RWPE1 (cell line): ENCODE measurements at places on chromosomes 7 and 10.

GRCh38 chr10:13890233-13891127, 303.7 kb downstream of the PRPF18 start:
- no peak for DNase-seq

- no peak for DNase-seq
Measured at GRCh38 chr10:63770523-63770922, 249.3 kb downstream of the REEP3 start.

- DNase-seq = peak; percentile 74
Measured at GRCh38 chr10:89861584-89862301, 160.4 kb downstream of the KIF20B start.

GRCh38 chr10:5490032-5490431, 9.3 kb downstream of the CALML5 start:
- DNase-seq = no peak

DNA sequence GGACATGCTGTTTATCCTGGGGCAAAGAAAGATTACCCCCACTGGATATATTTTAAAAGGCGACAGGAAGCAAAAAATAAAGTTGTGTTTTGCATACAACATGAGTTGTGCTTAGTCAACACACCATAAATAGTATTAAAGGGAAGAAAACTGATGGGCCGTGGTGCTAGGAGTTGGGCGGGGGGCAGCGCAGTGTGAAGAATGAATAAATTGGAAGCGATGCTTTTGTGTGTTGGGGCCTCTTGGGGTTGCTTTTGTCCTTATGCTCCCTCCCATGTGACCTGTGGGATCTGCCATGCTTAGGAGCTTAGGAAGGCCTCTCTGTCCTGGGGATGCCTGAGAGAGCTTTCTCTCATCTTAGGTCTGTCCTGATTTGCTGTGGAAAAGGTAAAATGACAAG, 35.0 kb upstream of the AGR3 start:
- no peak for DNase-seq

DNA sequence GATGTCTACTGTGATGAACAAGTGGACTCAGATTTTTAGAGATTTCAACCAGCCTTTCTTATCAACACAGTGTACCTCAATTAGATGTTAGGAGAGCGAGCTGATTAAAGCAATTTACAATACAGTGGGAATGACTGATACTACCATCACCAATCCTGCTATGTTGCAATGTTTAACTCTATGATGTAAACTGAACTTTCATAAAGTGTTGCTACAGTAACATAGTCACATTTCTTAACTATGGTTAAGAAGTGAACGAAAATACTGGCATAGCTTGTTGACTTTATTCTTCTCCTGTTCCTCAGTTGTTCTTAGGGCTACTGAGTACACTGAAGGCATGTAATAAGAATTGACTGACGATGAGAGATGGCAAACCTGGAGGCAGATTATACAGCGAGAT, 139.8 kb downstream of the MYOF start:
- no peak for DNase-seq

- peak; percentile 62 for DNase-seq
Measured at GRCh38 chr7:65307651-65308299, 65.9 kb upstream of the ZNF92 start.

GRCh38 chr10:44958898-44959246, 730 bp upstream of the RASSF4 start:
- DNase-seq = no peak

GRCh38 chr10:130202984-130203621, 66.9 kb downstream of the GLRX3 start:
- DNase-seq = no peak

GRCh38 chr10:64101606-64102263, 580.5 kb downstream of the REEP3 start:
- no peak for DNase-seq

DNA sequence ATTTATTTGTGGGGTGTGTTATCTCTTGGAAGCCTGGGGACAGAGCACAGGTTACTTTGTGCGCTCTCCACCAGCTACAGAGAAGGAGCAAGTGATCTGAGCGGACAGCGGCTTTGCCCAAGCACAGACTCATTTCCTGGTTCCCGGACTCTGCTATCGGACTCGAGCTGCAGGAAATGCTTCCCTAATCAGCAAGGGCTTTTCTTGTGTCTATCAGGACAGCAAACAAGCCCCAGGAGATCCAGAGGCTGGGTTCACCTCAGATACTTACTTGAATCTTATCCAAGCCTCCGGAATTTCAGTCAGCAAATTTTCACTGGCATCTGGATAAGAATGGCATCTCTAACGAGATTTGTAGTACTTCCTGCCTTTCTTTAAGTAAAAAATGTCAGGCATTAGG, 27.8 kb downstream of the MRC1 start:
- no peak for DNase-seq

DNA sequence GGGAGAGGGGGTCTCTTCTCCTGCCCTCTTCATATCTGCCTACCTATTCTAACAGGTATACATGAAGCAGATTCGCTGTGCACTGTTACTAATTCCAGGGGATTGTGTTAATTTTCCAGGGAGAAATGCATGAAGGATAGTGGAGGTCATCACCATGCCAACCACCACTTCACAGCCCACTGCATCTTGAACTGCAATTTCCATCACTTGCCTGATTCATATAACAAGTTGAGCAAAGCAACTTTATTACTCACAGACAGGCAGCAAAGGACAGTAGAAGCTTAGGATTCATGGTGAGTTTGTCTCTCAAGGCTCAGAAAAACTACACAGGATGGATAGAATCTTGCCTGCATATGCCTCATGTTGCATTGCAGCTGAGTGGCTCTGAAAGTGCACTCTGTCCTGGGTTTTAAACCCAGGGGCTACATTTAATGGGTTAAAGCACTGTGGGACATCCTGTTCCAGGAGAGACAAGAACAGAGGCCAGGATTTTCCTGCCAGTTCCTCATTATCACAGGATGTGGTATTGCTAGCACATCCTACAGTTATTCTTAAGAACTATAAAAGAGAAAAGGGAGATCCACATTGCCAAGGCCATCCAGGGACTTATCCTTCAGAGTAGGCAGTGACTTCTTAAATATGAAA, 136.9 kb upstream of the PRSS1 start:
- no peak for DNase-seq

DNA sequence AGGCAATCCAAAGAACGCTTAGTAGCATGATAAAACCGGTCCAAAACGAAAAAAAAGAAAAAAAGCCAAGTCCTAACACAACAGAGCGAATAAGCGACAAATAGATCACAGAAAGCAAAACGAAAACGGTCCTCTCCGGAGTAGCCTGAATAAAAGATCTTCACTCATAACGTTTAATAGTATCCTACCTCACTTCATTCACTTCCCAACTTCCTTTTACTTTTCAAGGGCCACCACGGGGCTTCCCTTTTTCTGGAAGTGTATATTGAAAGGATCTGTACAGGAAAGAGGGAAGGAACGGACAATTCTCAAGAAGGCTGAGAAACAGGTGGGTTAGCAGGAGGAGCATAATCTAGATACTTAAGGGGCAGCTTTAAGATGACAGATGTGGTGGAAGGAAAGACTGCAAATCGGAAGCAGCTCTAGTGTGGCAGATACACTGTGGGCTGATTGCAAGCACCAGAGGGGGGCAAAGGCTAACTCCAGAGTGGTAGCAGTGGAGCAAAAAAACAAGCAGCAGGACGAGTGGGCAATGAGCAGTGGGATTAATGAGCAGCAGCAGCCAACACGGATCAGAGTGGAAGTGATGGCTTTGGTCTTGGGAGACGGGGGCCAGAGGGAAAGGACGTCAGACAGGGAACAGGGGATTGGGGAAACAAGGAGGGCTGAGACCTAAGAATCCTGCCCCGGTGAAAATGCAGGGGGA, 866 bp downstream of the CNOT4 start:
- DNase-seq = peak; percentile 14

- no peak for DNase-seq
Measured at GRCh38 chr7:139914306-139915267, 85.5 kb downstream of the TBXAS1 start.

- peak; percentile 7 for DNase-seq
Measured at GRCh38 chr7:158353606-158354570, 233.7 kb downstream of the PTPRN2 start.

GRCh38 chr10:1399431-1400100, 337.8 kb downstream of the ADARB2 start:
- DNase-seq = no peak

- no peak for DNase-seq
Measured at GRCh38 chr7:100875356-100875751, 451 bp downstream of the SRRT start.

DNA sequence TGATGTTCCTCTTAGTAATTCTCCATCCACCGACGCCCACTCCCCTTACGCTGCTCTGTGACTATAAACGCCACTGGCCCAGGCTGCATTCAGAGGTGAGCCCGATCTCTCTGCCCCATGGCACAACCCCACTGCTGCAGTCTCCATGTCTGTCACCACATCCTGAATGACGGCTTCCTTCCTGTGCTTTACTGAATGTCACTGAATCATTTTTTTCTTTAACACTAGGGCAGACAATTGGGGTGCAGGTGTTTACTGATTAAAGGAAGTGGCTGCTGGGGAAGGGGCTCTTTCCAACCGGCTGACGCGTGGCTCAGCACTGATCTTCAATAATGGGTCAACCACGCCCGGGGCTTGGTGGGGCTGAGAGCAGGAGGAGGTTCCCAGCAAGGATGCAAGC, 208.3 kb downstream of the USP6NL start:
- DNase-seq = no peak

- DNase-seq = no peak
Measured at GRCh38 chr10:29642990-29643389, 8.2 kb upstream of the SVIL start.

DNA sequence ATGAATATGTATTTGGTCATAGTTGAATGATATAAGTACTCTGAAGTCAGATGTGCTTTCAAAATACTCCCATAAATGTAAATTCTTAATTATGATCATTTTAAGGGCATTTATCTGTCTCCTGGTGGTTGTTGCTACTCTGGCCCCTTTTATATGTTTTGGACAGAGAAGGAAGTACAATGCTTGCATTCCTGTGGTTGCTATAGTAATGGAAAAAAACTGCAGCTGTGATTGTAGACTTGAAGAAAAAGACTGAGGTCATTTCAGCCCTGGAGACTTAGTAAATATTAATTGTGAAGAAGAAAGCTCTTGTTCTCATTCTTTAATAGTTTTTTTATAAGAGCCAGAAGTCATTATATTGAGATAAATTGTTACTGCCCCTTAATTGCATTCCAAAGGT, 70.2 kb upstream of the FERD3L start:
- no peak for DNase-seq
